ENCODE measurements at places on chromosomes 11 and 22. TPM values are rescaled to one million over a fixed set of nuclear protein-coding genes. Genes with fewer than 3 reads are reported as not detected.

DNA sequence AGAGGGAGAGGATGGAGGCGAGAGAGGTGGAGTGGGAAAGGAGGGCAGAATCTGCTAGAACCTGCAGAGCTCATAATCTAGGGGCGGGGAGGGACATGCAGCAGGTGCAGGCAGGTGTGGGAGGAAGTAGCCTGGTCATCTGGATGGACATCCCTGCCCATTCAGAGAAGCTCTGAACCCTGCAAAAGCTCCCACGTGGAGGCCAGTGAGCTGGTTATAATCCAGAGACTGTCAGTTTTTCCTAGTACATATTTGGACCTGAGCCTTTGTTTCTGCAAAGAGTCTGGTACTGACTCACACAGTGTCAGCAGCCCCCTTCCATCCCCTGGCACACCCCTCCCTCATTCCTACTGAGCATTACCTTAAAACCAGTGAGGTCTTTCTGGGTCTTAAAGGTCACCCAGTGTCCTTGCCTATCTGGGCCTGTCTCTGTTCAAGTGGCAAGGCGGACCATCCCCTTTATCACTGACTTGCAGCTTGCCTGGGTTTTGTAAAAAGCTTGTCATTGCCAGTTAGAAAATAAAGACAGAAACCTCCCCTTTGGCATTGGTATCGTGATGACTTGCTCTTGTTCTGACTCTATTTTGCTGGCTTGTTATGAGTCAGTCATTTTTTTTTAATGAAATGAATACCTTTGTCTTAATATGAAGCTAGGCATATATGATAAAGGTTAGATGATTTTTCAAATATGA lies 26.1 kb downstream of the PTPRJ start:
- no peak for DNase-seq

DNA sequence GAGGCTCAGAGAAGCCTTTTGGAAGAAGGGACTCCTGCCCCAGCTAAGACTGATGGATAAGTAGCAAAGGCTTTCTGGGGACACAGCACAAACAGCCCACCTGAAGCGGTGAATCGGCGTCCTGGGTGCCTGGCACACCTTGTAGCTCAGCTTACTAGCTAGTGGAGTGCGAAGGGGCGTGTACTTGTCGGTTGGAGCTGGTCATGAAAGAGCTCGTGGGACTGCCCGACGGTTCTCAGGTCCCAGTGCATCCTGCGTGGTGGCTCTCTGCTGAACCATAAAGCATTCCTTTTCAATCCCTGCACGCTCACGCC lies 690 bp upstream of the UVRAG start:
- DNase-seq: no peak

GRCh38 chr11:75276686-75277085 lies 36.1 kb downstream of the TPBGL start:
- no peak for DNase-seq

GRCh38 chr11:71927820-71928736 lies at the start of gene XNDC1N:
Gene XNDC1N (minus strand): TSS chr11:71928594. CDS start chr11:71923353, 5,241 bp downstream.
- peak; percentile 70 for DNase-seq

- DNase-seq: peak; percentile 9
These were observed 5.5 kb downstream of the TTC28 start for GRCh38 chr22:28674121-28674563.

GRCh38 chr11:109644152-109644551 lies 222.2 kb downstream of the C11orf87 start:
- no peak for DNase-seq

DNA sequence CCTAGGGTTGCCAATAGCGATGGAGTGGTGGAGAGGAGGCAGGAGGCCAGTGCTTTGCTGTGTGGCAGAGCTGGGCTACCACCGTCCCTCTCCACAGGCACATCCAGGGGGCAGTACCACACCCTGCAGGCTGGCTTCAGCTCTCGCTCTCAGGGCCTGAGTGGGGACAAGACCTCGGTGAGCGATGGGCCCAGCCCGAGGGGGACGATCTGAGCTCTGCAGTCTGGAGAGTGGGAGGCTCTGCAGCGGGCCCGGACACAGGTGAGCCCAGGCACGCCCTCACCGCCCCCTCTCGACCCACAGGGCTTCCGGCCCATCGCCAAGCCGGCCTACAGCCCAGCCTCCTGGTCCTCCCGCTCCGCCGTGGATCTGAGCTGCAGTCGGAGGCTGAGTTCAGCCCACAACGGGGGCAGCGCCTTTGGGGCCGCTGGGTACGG lies 2.5 kb downstream of the PKP3 start:
- no peak for DNase-seq

DNA sequence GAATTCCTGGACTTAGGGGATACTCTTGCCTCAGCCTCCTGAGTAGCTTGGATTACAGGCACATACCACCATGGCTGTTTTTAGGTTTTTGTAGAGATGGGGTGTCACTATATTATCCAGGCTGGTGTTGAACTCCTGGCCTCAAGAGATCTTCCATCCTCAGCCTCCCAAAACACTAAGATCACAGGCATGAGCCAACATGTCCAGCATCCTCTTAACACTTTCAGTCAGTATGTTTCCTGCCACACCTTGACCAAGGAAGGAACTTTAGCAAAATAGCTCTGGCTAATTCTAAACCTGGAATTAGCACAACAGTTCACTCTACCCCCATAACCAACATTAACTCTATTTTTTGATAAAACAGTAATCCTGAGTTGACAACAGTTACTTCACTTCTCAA lies 27.2 kb upstream of the DNAJB7 start:
- no peak for DNase-seq

DNA sequence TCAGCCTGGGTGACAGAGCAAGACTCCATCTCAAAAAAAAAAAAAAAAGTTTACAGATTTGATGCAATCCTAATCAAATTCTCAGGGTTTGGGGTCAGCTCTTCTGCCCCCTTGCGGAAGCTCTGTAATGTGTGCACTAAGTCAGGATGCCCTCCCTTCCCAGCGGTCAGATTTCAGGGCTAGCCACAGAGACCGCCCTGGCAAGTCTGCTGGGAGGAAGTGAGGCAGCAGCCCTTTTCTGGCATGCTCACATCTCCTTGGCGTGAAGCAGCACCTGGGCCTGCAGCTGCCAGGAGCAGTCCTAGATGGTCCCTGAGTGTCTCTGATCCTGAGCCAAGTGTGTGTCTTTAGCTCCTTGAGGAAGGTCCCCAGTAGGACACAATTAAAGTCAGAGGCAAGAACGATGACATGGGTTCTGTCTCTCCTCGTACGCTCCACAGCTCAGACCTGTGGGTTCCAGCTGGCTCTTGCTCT lies 10.9 kb upstream of the APOBEC3C start:
- peak; percentile 85 for DNase-seq

DNA sequence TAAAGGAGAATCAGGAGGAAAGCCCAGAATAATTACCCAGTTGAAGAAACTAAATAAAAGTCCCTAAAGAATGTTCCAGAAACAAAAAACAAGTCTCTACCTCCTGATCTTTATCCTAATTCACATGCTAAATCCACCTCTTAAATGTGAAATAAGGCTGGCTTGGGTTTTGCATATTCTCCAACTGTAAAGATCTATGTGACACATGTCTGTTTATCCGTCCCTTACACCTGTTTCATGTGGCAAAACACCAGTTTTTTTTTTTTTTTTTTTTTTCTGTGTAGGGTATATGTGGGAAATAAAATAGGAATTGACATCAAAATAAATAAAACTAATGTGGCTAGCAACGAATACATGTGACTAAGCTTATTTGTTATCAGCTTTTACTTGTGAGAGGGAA lies 70.5 kb downstream of the NARS2 start:
- DNase-seq: no peak

GRCh38 chr11:67452141-67452952 lies at the start of gene GPR152:
Gene GPR152 (minus strand): TSS chr11:67452729. CDS start chr11:67452724, 5 bp downstream.
- peak; percentile 90 for DNase-seq

GRCh38 chr22:19755722-19756287 lies 4.8 kb upstream of the TBX1 start:
- DNase-seq: no peak

- no peak for DNase-seq
These were observed 7.7 kb downstream of the MUC5AC start for GRCh38 chr11:1165256-1166041.

GRCh38 chr22:36831206-36831605 lies 14.4 kb upstream of the PVALB start:
- no peak for DNase-seq

DNA sequence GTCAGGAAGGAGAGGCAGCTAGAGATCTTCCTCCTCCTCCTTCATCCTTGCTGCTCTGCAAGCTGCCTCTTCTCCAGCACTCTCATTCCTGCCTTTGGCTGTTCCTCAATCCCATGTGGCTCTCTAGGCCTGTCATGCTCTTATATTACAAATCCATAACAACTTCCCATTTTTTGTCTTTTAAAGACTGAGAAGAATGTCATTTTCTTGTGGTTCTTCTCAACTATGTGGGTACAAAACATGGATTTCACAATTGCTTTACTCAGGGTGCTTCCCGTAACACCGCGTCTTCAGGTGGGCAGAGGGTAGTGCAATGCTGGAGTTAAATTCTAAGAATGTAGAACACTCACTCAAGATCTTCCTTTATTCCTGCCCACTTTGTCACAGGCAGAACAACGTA lies 6.8 kb upstream of the CAT start:
- DNase-seq: no peak

Gene P2RY2
- 2.3 TPM for total RNA-seq

Gene NXPE4
- not detected for total RNA-seq

Gene MRPL49
- total RNA-seq: 84.1 TPM

Gene RIMBP3B
- total RNA-seq: 0.17 TPM
